ENCODE measurements at places on chromosomes 2 and 18. TPM values are rescaled to one million over a fixed set of nuclear protein-coding genes. Genes with fewer than 3 reads are reported as not detected.
A peak's percentile ranks its signal among the peaks of the same experiment; 100 is the strongest.

The EDAR gene
- total RNA-seq = not detected

The HOXD13 gene
- total RNA-seq = not detected

The SERPINB11 gene
- not detected for total RNA-seq

The SERPINB12 gene
- total RNA-seq = not detected

The AFG3L2 gene
- total RNA-seq = 38.5 TPM

The NOSTRIN gene
- total RNA-seq = not detected

The ROCK2 gene
- total RNA-seq = 62.3 TPM

The KHK gene
- 1.3 TPM for total RNA-seq

The ZNF24 gene
- 33.2 TPM for total RNA-seq

The PARD3B gene
- total RNA-seq = 24.9 TPM

The ZSWIM2 gene
- total RNA-seq = not detected

The PDE11A gene
- 2.4 TPM for total RNA-seq

- no peaks in the 10 kb centered on the region for H3K4me1 ChIP-seq
- no peak overlapping the region for H3K27ac ChIP-seq
- H3K27me3 ChIP-seq = peaks cover 8% of the 10 kb centered on the region
- no peak for DNase-seq
- H3K36me3 ChIP-seq = no peaks in the 10 kb centered on the region
Measured at GRCh38 chr18:73954268-73954667, 193.4 kb downstream of the FBXO15 start.

DNA sequence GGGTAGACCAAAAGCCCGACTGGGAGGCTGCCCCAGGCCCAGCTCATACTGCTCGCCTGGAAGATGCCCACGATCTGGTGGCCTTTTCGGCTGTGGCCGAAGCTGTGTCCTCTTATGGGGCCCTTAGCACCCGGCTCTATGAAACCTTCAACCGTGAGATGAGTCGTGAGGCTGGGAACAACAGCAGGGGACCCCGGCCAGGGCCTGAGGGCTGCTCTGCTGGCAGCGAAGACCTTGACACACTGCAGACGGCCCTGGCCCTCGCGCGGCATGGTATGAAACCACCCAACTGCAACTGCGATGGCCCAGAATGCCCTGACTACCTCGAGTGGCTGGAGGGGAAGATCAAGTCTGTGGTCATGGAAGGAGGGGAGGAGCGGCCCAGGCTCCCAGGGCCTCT lies 61.7 kb downstream of the TET3 start:
- H3K4me1 ChIP-seq = peaks cover 34% of the 10 kb centered on the region
- no peak overlapping the region for H3K4me3 ChIP-seq
- peaks cover 10% of the 10 kb centered on the region for H3K36me3 ChIP-seq

GRCh38 chr18:49359732-49360444 lies 100.6 kb downstream of the DYM start:
- no peak for DNase-seq
- H3K27me3 ChIP-seq = no peaks in the 10 kb centered on the region

- H3K36me3 ChIP-seq = peaks cover 23% of the 10 kb centered on the region
- no peaks in the 10 kb centered on the region for H3K27me3 ChIP-seq
- H3K4me1 ChIP-seq = no peaks in the 10 kb centered on the region
- H3K27ac ChIP-seq = no peak overlapping the region
- H3K4me3 ChIP-seq = no peak overlapping the region
Measured at GRCh38 chr2:73561422-73561821, 80.8 kb downstream of the NAT8 start.

GRCh38 chr2:192555740-192556139 lies 361.0 kb upstream of the TMEFF2 start:
- DNase-seq = no peak
- H3K27ac ChIP-seq = no peak overlapping the region
- no peaks in the 10 kb centered on the region for H3K36me3 ChIP-seq
- no peaks in the 10 kb centered on the region for H3K4me1 ChIP-seq
- H3K4me3 ChIP-seq = no peak overlapping the region

DNA sequence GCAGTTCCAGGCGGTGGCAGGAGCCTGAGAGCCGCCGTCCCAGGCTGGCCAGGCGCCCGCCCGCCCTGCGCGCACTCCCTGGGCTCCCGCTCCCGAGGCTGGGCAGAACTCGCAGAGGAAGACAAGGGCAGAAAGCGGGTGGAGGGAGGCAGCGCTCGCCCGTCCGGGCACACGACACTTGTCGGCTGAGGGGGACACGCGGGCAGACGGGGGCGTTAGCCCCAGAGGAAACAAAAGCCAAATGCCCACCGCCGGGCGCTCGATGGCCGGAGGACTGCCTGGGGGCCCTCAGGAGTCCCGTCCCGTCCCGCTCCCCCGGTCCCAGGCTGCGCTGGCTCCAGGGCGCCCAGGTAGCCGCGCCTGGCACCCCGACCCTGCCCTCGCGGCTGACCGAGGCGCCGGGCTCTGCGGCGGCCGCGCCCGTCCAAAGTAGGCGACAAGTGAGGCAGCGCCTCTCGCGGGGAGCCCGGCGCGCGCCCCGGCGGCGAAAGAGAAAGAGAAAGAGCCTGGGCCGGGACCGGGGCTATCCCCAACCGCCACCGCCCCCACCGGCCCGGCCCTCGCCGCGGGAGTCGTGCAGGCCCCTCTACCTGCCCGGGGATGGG lies 491 bp downstream of the L3MBTL4 start:
- no peaks in the 10 kb centered on the region for H3K36me3 ChIP-seq
- DNase-seq = no peak
- H3K4me3 ChIP-seq = peak overlapping the region; percentile 64
- H3K27ac ChIP-seq = no peak overlapping the region
- H3K4me1 ChIP-seq = peaks cover 9% of the 10 kb centered on the region

DNA sequence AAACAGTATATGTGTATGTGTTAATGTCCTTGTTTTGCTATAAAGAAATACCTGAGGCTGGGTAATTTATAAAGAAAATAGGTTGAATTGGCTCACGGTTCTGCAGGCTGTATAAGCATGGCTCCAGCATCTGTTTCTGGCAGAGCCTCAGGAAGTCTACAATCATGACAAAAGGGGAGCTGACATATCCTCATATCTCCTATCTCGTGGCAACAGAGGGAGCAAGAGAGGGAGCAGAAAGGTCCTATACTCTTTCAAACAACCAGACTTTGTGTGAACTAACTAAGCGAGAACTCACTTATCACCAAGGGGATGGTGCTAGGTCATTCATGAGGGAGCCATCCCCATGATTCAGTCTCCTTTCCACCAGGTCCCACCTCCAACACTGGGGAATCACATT lies 13.0 kb downstream of the CALCRL start:
- H3K27ac ChIP-seq = peak overlapping the region; percentile 5
- H3K4me1 ChIP-seq = peaks cover 76% of the 10 kb centered on the region
- H3K27me3 ChIP-seq = no peaks in the 10 kb centered on the region

DNA sequence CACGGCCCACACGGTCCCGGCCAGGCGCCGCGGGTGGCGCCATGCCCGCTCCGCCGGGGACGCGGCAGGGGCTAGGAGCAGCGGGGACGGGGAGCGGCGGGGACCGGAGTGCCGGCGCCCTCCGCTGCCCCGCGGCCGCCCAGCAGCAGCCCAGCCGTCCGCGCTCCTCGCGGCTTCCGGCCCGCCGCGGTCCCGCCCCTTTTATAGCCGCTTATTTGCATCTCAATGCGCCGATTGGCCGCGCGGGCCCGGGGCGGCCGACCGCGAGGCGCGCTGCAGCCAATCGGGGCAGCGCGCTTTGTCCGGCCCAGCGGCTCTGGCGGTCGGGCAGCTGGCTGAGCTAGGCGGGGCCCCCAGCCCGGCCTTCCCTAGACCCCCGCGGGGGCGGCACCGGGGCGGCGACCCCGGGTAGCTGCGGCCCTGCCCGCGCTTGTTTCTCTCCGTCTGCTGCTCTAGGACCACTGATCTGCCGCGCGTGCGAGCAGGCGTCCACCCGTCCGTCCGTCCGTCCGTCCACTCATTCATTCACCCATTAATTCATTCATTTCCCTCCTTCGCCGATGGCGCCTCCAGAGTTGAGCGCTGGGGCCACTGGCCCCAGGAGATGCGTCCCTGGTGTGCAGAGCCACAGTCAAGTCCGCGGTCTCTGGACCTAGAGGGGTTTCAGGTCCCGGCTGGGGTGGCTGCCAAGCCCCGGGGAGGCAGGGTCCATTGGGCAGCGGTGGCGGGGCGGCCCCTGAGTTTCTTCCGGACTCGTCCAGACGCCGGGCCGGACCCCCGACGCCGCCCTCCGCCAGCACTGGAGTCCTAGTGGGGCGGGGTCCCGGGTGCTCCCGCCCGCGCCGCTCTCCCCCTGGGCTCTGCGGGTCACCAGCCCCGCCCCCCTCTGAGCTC lies at the start of gene HES6:
HES6 (minus strand) TSS at position 176 of the 894 bp plus-strand sequence; CDS start at position 43, 133 bp downstream.
- H3K4me3 ChIP-seq = peak within 1 kb of the TSS; percentile 76
- no peaks in the 10 kb centered on the region for H3K27me3 ChIP-seq
- peak within 1 kb of the TSS; percentile 33 for H3K27ac ChIP-seq
- H3K36me3 ChIP-seq = peaks cover under 1% of the 10 kb centered on the region
- peak; percentile 93 for DNase-seq
- H3K4me1 ChIP-seq = peaks cover 17% of the 10 kb centered on the region

GRCh38 chr2:120680136-120680761 lies 55.4 kb upstream of the GLI2 start:
- no peak overlapping the region for H3K27ac ChIP-seq
- no peak for DNase-seq
- peaks cover 20% of the 10 kb centered on the region for H3K27me3 ChIP-seq
- no peaks in the 10 kb centered on the region for H3K36me3 ChIP-seq
- H3K4me3 ChIP-seq = no peak overlapping the region
- peaks cover 22% of the 10 kb centered on the region for H3K4me1 ChIP-seq

GRCh38 chr2:705971-706511 lies 28.8 kb upstream of the TMEM18 start:
- DNase-seq = no peak
- H3K27ac ChIP-seq = no peak overlapping the region
- H3K36me3 ChIP-seq = peaks cover 1% of the 10 kb centered on the region
- H3K4me1 ChIP-seq = no peaks in the 10 kb centered on the region

- no peaks in the 10 kb centered on the region for H3K27me3 ChIP-seq
- peaks cover 21% of the 10 kb centered on the region for H3K4me1 ChIP-seq
- no peak for DNase-seq
- no peaks in the 10 kb centered on the region for H3K36me3 ChIP-seq
Measured at GRCh38 chr2:108351889-108352288, 25.9 kb upstream of the SULT1C4 start.

DNA sequence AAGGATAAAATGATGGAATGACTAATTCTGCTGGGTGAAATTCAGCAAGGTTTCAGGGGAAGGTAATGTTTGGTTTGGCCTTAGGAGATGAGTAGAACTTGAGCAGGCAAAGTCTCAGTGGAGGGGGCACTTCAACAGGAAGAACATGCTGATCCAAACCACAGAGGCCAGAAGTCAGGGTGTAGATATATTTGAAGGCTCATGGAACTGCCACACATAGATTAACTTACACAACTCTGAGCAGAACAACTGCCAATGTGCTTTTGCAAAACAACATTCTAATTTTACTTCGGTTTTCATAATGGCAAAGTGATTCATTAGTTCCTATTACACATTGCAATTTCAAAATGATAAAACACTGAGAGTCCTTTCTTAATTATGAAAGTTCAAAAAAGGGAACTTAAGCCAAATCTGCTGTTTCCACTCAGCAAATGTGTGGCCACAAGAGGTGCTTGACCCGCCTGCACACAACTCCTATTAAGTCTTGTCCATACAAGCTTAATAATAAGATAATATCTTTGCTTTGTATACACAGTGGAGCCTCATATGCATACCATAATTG lies 284.8 kb downstream of the MREG start:
- peaks cover 63% of the 10 kb centered on the region for H3K4me1 ChIP-seq
- peak overlapping the region; percentile 45 for H3K27ac ChIP-seq
- H3K36me3 ChIP-seq = peaks cover 10% of the 10 kb centered on the region
- no peaks in the 10 kb centered on the region for H3K27me3 ChIP-seq
- no peak for DNase-seq

DNA sequence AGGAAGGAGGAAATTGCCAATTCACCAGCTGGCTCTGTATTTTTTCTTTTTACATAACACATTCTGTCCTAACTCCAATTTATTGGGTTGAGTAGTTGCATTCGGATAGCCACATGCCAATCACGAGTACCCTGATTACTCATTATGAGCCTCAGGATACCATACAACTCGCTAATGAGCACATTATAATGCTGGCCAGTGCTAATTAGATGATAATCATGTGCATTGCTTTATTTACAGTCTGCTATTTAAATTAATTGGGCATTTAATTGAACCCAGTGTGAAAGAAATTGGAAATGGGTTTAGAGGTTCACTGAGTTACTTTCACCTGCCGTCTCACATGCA lies 15.2 kb downstream of the G6PC2 start:
- H3K4me3 ChIP-seq = no peak overlapping the region
- no peak overlapping the region for H3K27ac ChIP-seq
- no peak for DNase-seq
- H3K27me3 ChIP-seq = peaks cover 12% of the 10 kb centered on the region
- H3K36me3 ChIP-seq = peaks cover 3% of the 10 kb centered on the region
- peaks cover 5% of the 10 kb centered on the region for H3K4me1 ChIP-seq

DNA sequence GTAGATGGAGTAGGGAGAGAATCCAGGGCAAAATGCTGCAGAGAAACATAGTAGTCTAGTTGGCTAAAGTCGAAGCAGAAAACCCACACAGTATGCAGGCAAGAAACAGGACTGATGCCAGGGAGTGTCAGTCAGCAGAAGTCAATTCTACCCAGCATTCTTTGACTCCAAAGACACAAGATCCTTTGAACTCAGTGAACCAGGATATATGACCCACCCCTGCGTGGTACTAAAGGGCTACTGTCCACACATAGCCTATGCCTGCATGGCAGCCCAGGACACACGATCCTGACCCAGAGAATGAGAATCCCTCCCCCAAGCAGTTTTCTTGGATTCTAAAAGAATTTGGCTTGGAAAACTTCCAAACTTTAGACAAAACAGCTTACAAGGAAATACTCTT lies 42.5 kb downstream of the ALK start:
- no peak overlapping the region for H3K4me3 ChIP-seq
- H3K27me3 ChIP-seq = peaks cover 14% of the 10 kb centered on the region
- no peak for DNase-seq
- no peaks in the 10 kb centered on the region for H3K36me3 ChIP-seq
- H3K4me1 ChIP-seq = no peaks in the 10 kb centered on the region

DNA sequence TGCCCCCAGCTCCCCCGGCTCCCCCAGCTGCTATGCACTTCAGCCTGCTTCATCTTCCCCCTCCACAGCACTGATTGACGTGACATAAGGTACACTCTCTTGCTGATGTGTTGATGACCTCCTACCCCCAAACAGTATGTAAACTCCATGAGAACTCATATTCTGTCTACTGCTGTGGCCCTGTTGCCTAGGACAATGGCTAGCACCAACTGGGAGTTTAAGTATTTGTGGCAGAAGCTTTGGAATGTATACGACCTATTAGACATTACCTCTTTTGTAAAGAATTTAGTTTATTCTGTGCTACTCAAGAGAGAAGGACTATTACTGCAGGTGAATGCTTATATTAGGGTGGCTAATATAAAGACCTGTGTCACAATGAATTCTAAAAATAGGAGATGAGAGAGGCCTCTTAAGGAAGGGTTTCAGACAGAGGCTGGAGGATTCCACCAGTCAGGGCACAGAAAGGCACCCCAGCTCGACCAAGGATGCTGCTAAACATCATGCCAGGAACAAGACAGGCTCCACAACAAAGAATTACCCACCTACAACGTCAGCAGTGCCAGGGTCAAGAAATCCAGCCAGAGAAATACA lies 60.6 kb downstream of the CABYR start:
- peaks cover 3% of the 10 kb centered on the region for H3K36me3 ChIP-seq
- DNase-seq = no peak
- H3K4me1 ChIP-seq = peaks cover 13% of the 10 kb centered on the region
- H3K4me3 ChIP-seq = no peak overlapping the region
